ENCODE measurements at places on chromosomes 16 and 17. TPM values are rescaled to one million over a fixed set of nuclear protein-coding genes. Genes with fewer than 3 reads are reported as not detected.

DNA sequence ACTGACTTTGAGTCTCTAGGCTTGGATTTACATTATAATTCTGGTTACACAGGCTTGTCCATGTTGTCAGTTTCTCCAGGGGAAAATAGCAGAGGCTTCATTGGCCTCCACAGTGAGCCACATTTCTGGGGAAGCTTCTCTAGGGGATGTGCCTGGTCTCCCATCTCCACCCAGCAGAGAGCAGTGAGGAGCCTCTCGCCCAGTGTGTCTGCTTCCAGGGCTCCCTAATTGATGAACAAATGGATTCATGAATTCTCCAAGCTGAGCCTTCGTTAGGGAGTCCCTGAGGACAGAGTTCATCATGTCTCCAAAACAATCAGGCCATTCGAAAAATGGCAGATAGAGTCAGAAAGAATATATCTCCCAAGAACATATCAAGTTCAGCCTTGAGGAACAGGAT, 162.4 kb upstream of the TOX3 start:
- no peak for DNase-seq

DNA sequence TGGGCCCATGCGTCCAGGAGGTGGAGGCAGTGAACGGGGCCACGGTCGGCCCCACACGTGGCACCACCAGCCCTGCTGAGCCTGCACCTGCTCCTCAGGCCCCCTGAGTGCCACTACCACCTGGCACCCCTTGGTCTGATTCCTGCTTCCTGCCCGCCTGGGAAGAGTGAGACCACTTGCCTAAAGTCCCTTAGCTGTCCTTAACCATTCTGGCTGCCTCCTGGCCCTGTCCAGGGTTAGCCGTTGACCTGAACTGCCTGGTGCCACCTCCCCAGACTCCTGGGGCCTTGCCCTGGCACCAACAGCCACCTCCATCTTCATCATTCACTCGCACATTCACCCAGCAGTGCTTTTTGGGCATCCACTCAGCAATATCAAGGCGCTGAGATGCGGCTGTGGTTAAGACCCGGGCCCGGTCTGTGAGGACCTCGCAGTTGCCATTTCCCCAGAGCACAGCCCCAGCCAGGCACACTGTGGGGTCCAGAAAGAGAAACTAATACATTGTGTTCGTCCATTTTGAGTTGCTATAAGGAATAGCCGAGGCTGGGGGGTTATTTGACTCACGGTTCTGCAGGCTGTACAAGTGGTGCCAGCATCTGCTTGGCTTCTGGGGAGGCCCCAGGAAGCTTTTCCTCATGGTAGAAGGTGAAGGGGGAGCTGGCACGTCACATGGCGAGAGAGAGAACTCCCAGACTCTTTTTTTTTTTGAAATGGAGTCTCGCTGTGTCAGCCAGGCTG, 318.4 kb downstream of the SEC14L1 start:
- DNase-seq: peak; percentile 43

DNA sequence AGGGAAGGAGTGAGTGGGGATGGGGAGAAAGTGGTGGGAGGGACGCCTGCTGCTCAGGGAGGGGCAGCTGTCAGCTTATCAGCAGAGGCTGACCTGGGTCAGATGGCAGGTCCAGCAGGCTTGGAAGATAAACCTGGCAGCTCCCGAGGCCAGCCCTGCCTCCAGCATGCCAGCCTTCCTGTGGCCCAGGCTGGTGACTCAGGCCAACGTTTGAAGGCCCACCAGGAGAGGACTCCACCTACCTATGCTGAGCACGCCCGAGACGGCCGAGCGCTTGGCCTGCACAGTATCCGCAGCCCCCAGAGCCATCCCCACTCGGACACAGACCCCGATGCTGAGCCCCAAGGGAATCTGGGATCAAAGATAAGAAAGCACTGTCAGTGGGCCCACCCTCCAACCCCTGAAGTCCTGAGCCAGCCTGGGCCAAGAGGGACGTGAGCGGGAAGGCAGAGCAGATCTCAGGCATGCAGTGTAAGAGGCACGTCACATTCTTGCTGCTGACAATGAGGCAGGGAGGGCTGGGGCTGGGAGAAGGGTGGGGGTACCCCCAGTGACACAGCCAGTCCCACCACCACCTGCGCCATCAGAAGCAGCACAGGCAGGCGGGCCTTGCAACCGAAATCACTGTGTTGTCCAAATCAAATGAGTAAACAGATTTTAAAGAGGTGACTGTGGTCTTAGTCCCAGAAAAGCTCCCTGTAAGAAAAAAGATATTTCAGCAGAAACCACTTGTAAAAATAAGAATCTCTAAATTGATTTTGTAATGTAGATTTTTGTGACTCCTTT, 12.4 kb downstream of the SLC47A2 start:
- DNase-seq: no peak

DNA sequence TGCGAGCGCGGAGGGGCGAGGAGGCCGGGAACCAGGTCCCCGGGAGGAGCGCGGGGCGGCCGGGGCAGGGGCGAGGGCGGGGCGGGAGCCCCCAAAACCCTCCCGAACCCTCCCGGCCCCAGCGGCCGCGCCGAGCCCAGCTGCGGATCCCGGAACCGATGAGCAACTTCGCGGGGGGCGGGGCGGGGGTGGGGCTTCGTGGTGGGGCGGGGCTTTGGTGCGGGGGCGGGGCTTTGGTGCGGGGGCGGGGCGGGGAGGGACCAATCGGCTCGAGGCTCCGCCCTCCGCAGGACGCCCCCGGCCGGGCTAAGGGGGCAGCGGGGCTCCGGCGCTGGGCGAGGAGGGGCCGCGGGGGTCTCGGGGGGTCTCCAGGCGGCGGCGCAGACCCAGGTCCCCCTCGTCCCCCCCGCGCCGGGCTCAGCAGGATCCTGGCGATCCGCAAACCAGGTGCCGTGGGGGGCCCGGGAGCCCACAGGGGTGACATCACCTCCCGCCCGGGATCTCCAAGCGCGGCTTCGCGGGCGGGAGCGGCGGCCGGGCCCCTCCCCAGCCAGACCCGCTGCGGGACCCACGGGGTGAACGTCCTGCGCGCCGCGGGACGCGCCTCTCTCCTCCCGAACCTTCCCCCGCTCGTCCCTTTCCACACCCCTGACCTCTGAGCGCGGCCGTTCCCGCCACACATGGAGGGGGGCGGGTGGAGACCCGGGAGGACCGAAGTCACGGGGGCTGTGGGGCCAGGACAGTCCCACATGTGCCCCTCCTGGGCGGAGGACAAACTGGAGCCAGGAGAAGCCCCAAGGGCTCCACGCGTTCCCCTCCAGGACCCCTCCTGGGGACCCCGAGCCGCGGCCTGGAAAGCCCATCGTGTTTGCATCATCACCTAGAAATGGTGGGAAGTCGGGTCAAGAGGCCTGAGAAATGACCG, at the start of gene ABR:
Gene ABR (minus strand): TSS at position 164 of the 925 bp plus-strand sequence. CDS start 254 bp downstream, outside the sequence.
- DNase-seq: peak; percentile 59

DNA sequence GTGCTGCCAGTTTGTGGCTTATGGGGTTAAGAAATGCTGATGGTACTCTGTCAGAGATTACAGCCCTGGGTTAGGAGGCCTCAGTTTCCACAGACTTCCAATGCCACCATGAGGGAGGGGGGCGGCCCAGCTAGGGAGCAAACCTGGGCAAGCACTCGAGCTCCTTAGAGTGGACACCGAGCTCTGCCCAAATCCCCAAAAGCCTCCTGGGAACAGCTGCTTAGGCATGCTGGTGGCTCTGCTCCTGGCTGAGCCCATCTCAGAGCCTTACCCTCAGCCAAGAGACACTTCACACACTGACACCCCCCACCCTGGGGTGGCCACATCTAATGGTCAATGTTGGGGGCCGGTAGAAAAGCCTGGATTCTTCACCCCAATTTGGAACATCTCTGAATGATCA, 66.1 kb downstream of the C16orf78 start:
- DNase-seq: no peak

GRCh38 chr17:42817866-42818265, 6.2 kb downstream of the BECN1 start:
- DNase-seq: no peak

DNA sequence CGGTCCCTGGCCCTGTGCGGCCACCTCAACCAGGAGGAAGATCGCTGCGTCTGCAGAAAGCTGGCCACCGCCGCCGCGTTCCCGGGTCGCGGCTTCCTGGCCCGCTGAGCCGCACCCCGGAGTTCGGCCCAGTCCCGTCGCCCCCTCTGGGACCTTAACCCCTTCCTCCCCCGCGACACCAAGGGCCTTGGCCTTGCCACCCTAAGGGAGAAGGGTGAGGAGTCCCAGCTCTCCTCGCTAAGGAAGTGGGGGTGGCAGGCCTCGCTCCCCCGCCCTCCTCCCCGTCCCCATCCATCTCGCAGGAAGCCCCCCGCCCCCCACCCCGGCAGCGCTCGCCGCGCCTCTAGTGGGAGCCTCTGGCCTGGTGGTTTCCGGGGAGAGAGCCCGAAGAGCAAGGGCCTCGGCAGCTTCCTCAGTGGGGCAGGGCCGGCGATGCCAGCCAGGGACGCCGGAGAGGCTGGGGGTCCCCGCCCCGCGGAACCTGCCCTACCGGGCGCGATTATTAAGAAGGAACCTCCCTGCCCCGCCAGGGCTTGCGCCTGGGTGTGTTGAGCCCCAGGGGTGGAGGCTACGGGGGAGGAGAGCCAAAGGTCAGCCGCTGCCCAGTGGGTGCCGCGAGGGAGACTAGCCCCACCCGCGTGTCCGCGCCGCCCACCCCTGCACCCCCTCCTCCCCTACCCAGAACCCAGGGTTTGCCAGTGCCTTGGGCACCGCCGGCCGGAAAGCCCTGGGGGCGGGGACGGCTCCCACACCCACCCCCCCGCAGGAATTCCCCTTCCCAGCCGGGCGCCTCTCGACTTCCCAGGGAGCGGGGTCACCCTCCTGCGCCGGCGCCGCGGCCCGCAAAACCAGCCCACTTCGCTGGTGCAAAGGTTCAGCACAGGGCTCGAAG, 6.8 kb downstream of the CBX4 start:
- DNase-seq: no peak

DNA sequence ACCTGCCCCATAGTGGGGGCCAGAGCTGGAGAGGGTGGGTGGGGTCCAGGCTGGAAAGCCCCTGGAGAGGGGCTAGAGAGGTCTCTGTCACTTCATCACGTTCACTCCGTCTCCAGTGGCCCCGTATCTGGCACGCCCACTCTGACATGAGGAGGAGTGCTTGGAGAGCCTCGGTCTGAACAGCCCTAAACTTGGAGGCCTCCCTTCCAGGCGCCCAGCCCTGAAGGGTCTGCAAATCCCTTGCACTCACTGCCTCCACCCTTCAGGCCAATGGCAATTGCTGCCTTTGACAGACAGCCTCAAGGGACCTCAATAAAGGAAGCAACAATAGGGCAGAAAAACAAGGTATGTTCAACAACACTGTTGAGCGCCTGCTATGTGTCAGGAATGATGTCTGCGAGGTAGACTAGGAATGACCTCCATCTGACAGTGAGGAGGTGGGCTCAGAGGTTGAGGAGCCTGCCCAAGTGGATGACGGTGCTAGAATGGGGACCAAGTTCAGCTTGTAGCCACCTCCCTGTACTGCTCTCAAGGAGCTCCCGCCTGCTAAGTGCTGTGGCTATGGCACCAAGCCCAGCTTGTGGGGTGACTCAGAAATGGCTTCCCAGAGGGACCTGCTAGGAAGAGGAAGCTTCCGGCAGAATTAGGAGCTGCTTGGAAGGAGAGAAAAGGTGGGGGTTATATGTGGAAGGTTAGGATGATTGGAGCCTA, 2.9 kb upstream of the EPX start:
- no peak for DNase-seq

DNA sequence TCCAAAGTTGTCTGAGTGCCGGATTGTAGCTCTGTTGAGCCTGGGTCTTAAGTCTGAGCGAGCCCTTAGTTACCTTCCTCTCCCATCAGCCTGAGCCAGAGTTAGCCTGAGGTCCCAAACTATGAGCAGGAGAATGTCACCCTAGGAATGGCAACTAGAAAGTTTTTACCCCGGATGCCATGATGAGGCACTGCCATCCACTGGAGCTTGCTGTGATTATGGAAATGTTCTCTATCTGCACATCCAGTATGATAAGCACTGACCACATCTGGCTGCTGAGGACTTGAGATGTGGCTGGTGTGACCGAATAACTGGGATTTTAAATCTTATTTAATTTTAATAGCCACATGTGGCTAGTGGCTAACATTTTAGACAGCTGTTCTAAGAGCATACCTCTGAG, 550.0 kb downstream of the CDH13 start:
- no peak for DNase-seq

DNA sequence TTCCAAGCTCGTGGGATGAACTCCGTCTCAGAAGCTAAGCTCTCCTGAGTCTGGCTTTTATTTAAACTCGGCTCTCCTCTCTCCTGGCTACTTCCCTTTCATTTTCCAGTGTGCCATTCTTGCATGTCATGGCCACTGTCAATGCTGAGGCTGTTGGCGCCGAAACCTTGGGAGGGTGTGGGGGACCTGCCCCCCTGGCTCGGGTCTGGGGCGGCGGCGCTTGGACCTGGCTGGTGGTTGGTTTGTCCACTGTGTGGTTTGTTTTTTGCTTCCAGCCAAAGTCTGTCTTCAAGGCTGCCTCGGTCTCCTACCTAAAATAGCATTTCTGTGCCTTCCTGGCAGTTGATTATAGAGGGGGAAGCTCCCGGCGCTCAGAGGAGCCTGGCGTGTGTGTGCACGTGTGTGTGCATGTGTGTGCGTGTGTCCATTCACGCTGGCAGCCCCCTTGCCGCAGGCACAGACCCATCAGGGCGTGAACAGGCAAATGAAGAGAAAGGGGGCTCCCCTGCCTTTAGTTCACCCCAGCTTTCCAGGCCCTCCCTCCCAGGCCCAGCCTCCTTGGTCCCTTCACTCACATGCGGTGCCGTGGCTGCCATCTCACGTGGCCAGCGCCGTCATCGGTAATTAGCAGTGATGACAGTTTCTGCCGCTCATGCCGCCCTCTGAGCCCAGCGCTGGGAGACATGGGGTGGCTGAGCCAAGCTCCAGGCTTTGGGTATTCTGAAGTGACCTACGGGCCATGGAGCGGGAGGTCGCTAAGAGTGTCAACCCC, 179.9 kb downstream of the SEC14L1 start:
- DNase-seq: no peak

DNA sequence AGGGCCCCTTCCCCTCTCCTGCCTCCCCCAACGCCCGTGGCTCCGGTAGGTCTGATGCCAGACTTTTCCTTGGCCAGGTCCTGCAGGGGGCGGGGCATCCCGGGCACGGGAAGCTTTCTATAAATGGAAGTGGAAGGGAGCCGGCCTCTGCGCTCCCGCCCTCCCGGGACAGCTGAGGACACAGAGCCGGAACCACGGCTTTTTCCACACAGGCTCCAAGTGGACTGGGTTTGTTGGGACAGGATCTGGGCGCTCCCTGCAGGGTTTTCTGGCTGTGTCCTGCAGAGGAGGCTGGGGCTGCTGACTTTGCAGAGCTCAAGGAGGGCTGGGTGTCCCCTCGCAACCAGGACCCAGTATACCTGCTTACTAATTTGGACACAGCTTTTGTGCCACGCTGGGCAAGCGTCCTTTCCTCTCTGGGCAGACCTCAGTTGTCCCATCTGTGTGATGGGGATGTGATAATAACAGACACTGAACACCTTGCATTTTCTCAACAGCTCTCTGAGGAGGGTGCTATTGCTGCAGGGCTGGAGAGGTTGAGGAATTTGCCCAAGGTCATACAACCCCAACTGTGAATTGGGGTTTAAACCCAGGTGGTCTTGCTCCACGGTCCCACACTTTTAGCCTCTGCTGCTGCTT, 1.8 kb downstream of the TNS4 start:
- no peak for DNase-seq

The SLC52A1 gene
- 0.94 TPM for total RNA-seq

The WNT9B gene
- not detected for total RNA-seq
